ENCODE measurements at places on chromosomes 16 and 17.

DNA sequence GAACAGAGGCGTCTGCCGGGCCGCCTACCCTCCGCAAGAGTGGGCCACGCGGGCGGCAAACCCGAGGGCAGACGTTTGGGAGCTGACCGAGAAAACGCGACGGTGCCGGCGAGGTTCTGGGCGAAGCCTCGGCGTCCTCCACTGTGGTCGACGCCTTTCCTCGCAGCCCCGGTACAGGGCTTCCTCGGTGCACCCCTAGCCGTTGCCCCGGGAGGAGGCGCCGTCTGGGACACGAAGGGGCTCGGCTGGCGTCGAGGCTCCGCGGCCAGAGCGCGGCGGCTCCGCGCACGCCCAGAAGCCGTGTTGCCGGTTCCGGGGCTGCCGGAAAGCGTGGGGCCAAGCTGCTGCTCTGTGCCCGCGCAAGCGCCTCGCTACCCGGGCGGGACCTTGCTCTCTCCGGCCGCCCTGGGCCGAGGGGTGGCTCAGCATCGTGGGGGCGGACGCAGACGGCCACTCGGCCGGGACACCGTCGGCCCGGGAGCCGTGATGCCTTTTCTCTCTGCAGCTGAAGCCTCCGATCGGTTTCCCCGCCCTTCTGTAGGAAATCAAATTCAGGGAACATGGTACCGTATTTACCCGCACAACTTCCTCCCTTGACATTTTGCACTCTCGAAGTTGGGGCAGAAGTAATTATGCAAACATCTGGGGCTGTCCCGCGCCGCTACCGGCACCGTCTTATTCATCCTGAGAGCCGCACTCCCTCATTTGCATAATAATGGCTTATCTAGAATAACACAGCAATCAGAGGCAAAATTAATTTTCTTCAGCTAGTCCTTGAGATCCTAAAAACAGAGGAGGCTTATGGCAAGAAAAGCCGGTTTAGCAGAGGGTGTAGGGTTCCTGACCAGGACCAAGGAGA is 7.3 kb upstream of the CBX8 start:
- peak; percentile 88 for DNase-seq

- no peak for DNase-seq
Measured at GRCh38 chr16:82935766-82936165, 309.0 kb downstream of the CDH13 start.

GRCh38 chr16:9409560-9410493 is 318.4 kb downstream of the HAPSTR1 start:
- no peak for DNase-seq

GRCh38 chr16:53537626-53538025 is 34.6 kb upstream of the AKTIP start:
- no peak for DNase-seq

- no peak for DNase-seq
Measured at GRCh38 chr16:50446861-50447260, 78.1 kb upstream of the BRD7 start.

DNA sequence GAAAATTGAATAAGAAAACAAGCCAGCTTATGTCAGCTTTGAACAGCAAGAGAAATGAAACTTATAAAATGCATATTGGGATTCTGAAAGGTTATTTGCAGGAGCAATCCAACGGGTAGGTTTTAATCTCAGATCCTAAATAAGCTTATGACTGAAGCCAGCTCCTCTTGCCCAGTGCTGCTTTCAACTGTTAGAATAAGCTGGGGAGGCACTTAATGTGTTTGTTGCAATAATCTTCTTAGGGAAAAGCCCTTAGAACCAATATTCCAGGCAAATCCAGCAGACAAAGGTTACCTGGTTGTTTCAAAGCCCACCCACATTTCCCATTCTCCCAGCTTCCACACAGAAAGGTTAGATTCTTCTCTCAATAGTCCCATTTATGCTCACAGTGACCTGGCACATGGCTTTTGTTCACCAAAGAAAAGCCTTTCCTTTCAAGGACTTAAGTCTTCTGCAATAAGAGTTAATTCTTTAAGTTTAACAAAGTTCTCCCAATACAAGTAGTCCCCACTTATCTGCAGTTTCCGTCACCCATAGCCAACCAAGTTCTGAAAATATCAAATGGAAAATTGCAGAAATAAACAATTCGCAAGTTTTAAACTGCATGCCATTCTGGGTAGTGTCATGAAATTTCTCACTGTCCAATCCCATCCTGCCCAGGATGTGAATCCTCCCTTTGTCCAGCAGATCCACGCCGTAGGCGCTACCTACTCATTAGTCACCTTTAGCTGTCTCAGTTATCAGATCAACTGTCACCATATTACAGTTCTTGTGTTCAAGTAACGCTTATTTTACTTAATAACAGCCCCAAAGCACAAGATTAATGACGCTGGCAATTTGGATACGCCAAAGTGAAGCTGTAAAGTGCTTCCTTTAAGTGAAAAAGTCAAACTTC is 5.9 kb downstream of the TEX2 start:
- no peak for DNase-seq

DNA sequence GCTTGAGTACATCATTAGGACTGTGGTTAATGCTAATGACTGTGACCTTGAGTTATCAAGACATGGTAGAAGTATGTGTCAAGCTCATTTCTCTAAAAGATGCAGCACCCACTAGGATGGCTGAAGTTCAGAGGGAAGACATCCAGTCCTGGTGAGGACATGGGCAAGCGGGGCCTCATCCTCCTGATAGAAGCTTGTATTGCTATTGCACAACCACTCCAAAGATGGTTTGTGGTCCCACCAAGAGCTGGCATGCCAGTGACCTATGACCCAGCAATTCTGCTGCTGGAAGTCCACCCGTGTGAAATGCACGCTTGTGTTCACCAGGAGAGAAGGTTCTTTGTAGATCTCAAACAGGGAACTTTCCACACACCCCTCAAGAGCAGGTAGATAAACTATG is 14.2 kb downstream of the SOX8 start:
- DNase-seq = no peak

GRCh38 chr16:13931845-13932244 is 11.9 kb downstream of the ERCC4 start:
- no peak for DNase-seq

GRCh38 chr16:78147911-78148401 is 48.5 kb downstream of the WWOX start:
- no peak for DNase-seq

DNA sequence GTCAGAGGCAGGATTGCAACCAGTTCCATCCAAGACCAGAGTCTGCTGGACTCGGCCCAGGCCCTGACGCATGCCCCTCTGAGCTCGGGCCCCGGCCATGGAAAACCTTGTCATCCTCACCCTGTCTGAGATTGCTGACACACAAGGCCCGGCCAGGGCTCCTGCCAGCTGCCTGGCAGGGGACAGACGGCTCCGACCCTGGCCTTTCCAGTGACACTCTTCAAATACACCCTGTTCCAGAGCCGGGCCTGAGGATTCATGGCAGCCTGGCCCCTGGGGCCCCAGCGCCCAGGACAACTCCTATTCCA is 3.2 kb upstream of the PABPN1L start:
- no peak for DNase-seq

DNA sequence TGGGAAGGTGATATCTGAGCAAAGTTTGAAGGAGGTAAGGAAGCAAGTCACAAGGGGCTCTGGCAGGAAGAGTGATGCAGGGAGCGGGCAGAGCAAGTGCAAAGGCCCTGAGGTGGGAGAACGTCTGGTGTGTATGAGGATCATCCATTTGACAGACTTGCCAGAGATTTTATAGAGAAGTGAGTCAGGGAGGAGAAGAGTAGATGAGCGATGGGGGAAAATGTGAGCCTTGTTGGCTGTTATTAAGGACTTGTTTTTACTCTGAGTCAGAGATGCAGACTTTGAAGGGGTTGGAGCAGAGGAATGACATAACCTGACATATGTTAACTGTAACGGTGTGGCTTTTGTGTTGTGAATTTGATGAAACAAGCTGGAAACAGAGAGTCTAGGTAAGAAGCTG is 3.5 kb upstream of the CLEC10A start:
- no peak for DNase-seq

- peak; percentile 25 for DNase-seq
Measured at GRCh38 chr16:84735849-84736586, 36.2 kb downstream of the USP10 start.

GRCh38 chr17:37726891-37727675 is 17.8 kb downstream of the HNF1B start:
- DNase-seq = no peak

DNA sequence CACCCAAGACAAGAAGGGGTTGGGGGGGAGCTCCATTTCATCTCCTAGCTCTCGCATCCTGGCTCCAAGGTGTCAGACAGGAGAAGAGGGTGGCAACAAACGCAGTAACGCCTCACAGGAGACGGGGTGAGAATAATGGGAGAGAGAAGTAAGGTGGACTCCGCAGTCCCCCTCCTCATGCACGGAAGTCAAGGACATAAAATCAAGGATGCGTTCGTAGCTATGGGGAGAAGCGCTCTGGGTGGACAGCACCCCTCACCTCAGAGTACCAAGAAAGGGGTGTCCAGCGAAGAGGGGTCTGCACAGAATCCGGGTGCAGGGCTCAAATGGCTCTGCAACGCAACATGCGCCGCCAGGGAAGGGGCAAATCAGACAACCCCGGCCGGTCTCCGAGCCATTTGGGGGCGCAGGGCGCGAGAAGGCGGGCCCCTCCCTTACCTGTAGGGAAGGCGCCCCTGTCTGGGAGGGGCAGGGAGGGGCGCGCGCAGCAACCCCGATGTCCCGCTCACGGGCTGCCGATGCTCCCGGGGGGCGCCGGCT is 555 bp downstream of the HDAC5 start:
- DNase-seq = peak; percentile 29

GRCh38 chr17:75525806-75526554 is 483 bp downstream of the LLGL2 start:
- DNase-seq = no peak

DNA sequence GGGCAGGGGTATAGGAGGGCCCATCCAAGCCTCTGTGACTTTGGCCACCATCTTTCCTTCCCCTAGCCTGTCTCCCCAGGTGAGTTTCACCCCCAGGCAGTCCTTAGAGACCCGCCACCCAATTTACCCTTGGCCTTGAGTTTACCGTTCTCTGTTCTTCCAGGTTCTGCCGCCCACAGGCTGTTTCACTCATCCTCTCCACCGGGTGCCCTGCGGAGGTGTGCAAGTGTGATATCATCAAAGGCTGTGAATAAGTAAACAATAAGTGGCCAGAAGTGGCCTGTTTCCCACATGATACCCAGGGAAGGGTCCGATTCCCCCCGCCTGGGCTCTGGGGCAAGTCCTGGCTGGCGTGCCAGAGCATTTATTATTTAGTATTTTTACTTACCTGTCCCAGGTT is 15.1 kb upstream of the TLCD3B start:
- DNase-seq = no peak

DNA sequence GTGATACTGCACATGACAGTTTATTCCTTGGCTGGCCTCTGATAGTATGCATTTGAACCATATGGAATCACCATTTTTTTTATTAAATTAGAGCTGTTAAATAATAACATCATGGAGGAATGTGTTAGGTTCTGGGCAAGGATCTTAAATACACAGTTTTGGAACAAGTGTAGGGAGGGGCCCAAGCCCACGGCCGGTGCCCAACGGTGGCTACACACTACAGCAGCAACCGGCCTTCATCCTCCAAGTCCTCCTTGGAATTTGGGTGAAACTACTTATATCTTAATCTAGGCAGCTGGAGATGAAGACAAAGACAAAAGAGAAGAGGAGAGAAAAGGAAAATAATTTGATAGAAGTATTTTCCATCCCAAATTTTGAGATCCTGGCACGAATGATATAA is 35.6 kb downstream of the ZFHX3 start:
- DNase-seq = no peak

DNA sequence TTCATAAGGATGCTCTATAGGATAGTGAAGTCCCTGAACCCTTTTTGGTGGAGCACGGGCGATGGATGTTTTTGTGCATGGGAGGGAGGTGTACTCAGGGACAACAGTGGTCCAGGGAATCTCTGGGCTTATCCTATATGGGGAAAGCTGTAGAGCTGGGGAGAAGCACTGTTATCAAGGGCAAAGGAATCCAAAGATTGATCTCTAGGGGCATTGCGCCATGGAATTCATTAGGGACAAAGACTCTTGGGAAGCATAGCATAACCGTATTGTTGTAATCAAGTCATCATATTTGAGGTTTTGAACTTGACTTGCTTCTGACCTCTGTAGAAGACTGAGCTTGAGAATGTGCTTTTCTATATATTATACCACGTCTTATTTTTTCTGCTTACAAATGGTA is 172.9 kb upstream of the ZFHX3 start:
- no peak for DNase-seq
